Cortex of kidney (tissue), 1 donor: ENCODE measurements at places on chromosomes 12 and 14.

DNA sequence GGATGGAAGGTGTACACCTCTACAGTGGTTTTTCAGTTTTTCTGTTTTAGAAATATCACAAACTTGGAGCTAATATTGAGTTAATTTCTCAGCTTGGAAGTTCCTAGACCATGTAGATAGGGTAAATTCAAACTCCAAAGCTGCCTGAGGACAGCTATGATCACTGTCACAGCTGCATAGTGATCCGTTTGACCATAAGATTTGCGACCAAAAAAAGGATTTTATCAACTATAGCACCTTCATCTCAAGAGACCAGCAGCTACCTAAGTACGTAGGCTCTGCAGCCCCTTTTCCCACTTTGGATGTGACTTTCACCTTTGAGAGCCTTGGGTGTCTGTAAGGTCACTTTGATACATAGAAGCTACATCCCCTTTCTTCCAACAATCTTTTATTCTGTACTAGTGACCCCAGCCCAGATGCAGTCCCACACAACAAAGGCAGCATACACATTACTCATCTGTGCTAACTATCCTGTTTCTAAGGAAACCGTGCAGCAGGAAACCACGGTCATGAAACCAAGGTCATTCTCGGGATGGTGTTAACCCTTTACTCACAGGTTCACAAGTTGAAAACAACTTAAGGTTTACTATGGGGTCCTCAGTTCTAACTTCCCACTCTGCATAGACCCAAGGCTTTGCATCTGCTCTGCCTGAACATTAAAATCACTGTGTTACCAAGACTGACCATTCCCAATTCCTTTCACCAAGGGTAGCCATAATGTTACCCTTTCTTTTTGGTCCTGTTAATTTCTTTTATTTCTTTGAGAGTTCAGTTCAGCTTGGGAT is 75.4 kb downstream of the IFT81 start:
- no peak for DNase-seq

GRCh38 chr14:96635850-96636249 is 133.7 kb downstream of the PAPOLA start:
- no peak for DNase-seq

- no peak for DNase-seq
These were observed 16.7 kb upstream of the FAIM2 start for GRCh38 chr12:49920241-49920914.

GRCh38 chr14:53011053-53011462 is 60.2 kb upstream of the FERMT2 start:
- no peak for DNase-seq

DNA sequence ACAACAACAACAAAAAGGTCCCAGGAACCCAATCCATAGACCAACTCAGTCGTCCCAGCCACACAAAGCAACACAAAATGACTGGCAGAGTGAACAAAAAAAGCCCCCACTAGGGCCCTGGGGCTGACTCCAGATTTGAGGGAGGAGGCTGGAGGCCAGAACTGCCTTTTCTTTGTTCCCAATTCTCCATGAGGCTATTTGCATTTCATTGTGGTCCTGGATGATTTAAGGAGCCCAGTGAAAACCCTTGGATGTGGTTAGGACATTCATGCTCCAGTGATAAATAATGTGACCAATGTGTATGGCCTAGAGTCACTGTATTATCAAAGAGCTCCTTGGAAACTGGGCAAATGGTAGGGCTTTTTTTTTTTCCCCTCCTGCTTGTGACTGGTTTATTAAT is 192.9 kb downstream of the NUAK1 start:
- no peak for DNase-seq

DNA sequence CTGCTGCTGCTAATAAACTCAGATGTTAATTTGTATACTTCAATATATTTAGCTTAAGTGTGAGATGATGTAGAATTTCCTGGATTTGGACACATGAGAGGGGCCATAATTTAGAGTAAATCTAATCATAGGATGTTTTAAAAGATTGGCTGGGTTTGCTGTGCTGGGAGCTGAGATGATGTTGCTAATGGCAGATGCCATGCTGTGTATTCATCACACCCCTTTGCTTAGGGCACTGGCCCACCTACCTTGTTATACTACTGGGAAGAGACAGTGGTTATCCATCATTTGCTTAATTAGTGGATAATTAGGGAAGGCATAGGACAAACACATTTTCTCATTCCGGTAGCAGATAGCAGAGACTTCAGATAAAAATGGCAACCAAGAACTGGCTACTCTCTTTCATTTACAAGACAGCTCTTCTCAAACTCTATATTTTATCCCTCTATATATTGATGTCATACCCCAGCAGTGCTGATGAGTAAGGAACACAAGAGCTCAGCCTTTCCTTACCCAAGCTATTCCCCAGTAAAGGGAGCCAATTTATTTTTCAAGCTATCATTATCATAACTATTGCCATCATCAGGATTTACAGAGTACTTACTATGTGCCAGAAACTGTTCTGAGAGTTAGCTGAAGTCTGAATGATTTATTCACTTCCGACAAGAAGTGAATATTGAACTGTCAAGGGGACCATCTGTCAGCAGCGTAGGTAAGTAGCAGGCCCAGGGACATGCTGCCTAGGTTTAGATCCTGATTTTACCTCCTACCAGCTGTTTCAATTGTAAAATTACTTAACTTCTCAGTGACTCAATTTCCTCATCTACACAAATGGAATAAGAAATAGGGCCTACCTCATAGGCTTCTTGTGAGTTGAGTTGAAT is 204.6 kb upstream of the FLRT2 start:
- no peak for DNase-seq

DNA sequence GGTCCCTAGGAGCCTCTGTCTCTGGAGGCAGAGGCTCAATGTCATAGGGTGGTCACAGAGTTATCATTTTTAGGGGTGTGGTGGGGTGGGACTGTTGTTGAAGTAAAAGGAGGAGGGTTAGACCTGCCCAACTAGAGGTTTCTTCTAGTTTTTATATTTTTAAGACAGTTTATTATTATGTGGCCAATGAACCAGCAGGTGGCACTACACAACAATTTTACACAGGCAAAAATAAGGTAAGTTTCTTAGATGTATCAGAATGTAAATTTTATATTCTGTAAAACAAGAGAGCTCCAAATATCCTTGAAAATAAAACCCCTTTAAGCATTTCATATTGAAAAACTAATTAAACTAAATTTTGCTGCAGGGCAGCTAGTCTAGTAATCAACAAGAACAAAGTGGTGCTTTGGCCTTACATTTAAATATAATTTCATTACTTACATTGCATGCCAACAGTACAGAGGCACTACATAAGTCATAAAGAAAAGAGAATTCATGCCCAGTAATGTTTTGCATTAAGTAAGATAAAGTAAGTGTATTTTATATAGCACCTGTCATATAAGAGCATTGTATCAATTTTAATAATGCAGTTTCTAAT is 22.2 kb upstream of the OVCH1 start:
- no peak for DNase-seq

- no peak for DNase-seq
These were observed 4.1 kb downstream of the TSHR start for GRCh38 chr14:80959496-80959895.

DNA sequence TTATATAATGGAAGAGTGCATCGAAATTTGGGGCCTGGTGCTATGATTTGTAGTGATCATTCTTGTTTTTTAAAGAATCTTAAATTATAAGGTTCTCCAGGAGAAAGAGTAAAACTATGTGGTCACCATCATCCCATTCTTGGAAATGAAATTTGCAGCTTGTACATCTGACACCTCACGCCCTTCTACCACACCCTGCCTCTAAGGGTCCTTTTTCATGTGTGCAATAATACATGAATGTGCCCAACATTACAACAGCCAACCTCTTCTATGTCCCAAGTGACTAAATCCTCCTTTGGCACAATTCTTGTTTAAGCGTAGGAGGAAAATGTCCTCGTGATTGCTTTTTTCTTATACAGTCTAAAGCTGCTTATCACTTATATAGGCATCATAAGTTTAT is 636.5 kb upstream of the NOVA1 start:
- DNase-seq, result no peak

DNA sequence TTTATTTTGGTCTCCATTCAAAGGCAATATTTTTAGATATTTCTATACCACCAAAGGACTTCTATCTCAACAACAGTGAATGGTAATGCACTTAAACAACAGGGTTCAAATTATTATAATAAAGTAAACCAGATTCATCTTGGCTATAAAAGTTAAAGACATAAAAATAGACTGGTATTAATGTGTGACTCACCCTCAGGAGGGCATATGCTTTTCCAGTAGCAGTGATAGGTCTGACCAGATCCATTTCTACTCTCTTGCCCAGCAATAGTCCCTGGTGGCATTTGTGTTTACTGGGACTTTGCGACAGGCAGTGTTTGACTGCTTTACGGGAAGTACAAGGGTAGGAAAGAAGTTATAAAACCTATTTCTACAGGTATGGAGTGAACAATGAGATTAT is 353.2 kb upstream of the ATP2B1 start:
- no peak for DNase-seq

- no peak for DNase-seq
These were observed 208.7 kb downstream of the ERC1 start for GRCh38 chr12:1199700-1200099.
